ENCODE measurements at places on chromosomes 1 and 21.

DNA sequence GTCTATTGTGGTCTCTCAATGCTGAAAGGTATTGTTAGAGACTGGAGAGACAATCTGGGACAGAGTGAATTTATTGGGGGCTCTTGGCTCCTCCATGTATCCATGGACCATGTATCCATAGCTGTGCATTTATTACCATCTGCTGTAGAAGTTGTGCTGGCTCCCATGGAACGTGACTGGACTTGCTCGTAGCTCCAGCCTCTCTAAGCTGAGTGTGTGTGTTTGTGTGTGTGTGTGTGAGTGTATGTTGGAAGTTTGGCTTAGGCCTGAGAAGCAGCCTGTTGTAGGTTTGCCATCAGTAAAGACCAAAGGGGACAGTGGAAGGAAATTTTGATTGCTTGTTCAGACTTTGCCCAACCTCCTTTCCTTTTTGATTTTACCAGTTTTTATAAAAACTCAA is 105.7 kb upstream of the USP24 start:
- DNase-seq = no peak

DNA sequence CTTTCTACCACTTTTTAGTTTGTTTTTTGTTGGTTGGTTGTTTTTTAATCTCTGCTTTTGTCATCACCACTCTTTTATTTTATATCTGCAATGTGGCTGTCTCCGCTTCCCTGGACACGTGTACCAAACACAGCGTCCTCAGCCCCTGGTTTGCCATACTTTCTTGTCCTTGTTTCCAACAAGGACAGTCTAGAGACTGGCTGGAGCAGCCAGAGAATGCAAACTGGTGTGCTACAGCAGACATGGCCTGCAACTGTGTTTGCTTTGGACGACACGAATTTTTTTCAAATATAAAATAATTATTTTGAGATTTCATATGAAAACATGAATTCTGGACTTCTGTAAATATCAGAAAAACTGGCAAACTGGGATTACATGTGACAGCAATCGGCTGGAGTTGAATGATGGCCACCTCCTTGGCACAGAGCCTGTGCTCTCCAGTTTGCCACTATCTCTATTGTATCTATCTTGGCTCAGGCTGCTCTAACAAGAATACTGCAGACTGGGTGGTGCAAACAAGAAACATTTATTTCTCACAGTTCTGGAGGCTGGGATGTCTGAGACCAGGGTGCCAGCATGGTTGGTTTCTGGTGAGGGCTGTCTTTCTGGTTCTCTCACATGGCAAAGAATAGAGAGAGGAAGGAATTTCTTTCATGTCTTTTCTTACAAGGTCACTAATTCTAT is 34.6 kb upstream of the POU2F1 start:
- no peak for DNase-seq

- DNase-seq = no peak
These were observed 131.3 kb downstream of the ZP4 start for GRCh38 chr1:237759377-237759776.

DNA sequence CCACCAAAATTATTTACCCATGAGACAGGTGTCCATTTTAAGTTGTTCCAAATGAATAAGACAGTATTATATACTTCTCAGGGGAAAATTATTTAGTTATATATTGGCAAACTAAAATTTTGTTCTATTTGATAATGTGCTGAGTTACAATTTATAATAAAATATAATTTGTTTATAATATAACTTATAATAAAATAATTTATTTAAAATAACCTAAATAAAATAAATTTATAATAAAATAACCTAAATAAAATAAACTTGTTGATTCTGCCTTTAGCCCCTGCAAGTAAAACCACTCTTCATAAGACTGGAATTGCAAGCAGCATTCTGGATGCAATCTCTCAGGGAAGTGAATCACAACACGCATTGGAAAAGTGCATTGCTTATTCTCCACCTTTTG is 69.6 kb downstream of the RAVER2 start:
- DNase-seq = no peak

DNA sequence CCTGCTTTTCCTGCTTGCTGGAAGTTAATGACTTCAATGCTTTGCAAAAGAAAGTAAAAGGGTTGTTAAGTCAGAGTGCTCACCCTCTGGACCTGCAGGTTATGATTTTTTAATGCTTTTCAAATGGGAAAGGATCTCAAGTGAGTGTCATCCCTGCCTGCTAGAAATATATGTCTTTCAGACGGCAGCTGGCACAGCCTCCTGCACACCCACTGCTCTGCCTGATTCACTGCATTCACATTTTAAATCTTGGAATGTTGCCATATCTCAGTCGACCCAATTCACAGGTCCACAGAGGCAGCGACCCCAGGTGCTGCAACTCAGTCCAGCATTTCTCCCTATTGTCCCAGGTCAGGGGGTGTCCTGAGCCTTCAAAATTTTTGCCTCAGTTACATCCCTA is 10.7 kb downstream of the DUSP23 start:
- no peak for DNase-seq

DNA sequence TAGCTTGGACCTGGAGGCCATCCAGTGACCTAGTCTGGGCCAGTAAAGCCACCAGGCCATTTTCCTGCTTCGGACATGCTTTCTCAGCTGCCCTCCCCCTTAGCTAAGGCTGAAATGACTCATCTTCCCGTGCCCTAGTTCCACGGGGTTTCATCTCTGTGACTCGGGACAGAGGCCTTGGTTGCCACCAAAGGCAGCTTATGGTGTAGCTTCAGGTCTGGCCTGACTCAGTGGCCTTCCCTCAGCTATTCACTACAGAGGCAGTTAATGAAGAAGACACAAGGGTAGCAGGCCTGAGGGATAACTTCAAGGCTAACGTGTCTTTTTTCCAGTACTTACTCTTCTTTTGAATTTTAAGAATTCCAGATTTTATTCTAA is 82.4 kb downstream of the PBX1 start:
- no peak for DNase-seq

- DNase-seq = no peak
These were observed 30.9 kb upstream of the TAL1 start for GRCh38 chr1:47262787-47263413.

GRCh38 chr1:204806943-204807687 is 63.5 kb upstream of the NFASC start:
- peak; percentile 75 for DNase-seq

- no peak for DNase-seq
These were observed 180.2 kb downstream of the NR5A2 start for GRCh38 chr1:200207711-200208126.

GRCh38 chr1:60227601-60228000 is 154.0 kb upstream of the C1orf87 start:
- DNase-seq = no peak

DNA sequence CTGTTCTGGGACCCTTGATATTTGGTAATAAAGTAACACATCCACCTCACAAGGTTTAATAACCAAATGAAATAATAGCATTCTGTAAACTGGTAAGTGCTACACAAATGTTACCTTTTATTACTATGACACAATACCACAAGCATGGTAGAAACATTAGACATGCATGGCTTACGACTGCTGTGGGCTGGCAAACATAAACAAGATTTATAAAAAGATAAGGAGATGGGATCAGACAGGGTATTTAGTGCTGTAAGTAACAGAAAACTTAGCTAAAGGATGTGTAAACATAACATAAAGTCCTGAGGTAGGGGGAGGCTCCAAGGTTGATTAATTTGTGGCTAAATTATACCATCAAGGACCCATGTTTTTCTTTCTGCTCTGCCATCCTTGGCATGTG is 212.6 kb downstream of the BARHL2 start:
- DNase-seq = no peak

- no peak for DNase-seq
These were observed 402.9 kb downstream of the PTPRU start for GRCh38 chr1:29639156-29639736.

DNA sequence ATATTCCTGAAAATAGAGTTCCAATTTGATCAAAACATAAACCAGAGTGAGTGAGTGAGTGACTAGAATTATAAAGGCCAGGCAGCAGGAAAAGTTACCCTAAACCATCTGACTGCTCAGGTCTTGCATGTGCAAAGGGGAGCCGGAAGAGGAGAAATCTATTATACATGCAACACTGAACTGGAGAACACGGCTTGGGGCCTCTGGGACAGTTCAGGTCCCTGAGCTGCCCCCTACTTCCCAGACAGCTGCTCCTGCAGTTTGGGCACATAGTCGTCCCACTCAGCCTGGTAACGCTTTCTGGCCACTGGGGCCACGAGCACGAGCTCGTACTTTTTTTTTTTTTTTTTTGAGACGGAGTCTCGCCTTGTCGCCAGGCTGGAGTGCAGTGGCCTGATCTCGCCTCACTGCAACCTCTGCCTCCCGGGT is 40.1 kb downstream of the PTPRC start:
- no peak for DNase-seq

- DNase-seq = no peak
These were observed 47.3 kb downstream of the SLC25A24 start for GRCh38 chr1:108152782-108153222.

DNA sequence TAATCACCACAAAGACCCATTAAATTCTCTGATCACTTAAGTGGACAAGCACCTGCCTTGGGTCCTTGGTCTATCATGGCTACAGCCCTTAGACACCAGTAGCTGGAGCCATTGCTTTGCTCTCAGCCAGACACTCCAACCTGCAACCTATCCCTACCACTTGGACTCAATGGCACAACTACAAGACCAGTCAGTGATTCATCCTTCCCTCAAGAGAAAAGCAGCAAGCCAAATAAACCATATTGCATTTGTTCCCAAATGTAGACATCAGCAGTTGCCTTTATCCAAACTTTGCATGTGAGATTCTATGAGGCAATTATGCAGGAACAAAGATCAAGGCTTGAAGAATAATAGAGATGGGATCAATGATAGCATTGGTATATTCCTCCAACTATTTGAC is 263.4 kb downstream of the HHIPL2 start:
- no peak for DNase-seq

DNA sequence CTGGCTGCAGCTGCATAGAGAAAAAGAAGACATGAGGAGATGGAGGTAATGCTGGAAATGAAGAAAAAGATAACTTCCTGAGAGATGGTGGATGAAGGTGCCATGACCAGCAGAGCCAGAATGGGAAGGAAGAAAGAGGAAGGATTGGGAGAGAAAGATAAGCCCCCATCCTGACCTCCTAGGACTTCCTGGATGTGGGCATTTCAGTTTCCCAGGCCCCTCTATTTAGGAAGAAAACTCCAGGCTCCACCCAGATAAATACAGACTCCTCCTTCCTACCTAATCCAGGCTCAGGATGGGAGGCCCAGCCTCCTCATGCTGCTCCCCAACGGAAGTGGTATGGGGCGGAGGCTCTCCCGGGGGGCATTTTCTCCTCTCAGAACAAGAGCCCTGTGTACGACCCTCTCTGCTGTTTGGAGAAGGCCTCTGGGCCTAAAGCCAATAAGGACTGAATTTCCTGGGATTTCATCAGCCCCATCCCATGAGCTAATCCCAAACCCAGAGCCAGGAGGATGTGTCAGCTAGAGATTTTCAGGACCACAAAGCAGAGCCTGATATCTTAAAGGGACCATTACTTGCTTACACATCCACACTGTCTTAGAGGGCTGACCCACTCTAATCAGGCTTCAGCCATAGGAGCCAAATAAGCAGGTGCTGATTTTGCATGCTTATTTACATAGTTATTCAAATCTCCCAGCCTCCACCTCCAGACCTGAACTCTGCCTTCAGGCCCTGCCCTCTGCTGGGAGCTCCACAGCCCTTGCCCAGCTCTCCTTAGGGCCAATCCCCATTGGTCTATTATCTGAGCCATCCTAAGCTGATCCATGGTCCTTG is 5.1 kb upstream of the ARHGEF2 start:
- peak; percentile 57 for DNase-seq

DNA sequence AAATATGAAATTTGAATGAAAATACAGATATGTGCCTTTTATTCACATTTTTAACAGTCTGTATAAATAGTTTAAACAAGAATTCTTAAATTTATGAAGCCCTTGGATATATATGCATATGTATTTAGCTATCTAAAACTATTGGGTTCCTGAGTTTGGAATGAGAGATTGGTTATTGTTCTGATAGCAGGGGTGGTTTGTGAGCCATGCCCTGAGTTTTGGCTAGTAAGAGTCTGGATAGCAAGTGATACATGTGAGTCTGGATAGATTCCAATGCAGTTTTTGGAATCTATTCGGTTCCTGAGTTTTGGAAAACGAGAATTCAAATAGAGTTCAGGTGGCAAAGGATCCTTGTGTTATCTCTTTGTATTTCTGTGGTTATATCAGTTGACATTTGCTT is 2.8 kb downstream of the MAN1A2 start:
- DNase-seq = no peak

DNA sequence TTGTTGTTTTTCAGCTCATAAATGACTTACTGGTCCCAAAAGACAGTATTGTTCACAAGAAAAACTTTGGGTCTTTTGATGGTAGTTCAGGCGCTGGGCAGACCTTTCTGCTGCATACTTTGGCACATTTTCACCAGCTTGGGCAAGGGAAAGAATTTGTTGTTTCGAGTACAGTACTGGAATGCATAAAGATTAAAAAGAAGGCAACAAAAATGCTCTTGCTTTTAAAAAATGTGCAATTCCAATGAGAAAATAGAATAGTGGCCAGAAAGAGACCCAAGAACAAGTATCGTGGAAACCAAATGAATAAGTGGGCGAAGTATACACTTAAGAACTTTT is 56.0 kb downstream of the CLIC6 start:
- no peak for DNase-seq

DNA sequence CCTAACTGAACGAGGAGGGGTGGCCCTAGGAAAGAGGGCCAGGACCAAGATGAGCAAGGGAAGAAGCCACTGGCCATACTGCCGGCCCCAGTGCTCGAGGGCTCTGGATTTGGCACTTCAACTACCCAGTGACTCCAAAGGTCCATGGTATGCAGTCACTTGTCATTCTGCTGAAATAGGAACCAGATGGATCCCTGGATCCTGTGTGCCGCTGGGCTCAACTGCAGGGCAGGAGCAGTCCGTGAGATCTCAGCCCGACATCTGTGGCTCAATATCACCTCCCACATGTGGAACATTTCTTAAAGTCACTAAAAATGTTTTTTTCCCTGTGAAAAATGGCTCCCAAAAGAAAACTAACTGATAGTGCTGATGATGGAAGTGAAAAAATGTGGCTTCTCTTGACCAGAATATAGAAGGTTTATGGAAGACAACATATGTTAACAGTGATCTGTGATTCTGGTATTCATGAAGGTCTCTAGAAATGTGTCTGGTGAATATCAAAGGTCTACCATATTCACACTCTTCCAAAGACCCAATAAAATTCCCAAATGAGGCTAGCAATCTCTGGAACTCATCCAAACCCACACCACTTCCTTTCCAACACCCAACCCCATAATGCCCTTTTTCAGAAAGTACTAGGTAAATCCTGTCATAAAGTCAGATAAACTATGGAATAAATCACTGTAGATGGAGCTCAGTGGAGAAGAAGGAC is 24.1 kb downstream of the PAFAH2 start:
- DNase-seq = no peak

- peak; percentile 80 for DNase-seq
These were observed 45.4 kb upstream of the MPZL1 start for GRCh38 chr1:167676205-167676915.

Data from DMS153 (cell line).